Astrocyte of the spinal cord (primary cell): ENCODE measurements at places on chromosomes 11 and 22.

- no peak for DNase-seq
Observed at GRCh38 chr11:131025421-131026125, 109.3 kb upstream of the SNX19 start.

DNA sequence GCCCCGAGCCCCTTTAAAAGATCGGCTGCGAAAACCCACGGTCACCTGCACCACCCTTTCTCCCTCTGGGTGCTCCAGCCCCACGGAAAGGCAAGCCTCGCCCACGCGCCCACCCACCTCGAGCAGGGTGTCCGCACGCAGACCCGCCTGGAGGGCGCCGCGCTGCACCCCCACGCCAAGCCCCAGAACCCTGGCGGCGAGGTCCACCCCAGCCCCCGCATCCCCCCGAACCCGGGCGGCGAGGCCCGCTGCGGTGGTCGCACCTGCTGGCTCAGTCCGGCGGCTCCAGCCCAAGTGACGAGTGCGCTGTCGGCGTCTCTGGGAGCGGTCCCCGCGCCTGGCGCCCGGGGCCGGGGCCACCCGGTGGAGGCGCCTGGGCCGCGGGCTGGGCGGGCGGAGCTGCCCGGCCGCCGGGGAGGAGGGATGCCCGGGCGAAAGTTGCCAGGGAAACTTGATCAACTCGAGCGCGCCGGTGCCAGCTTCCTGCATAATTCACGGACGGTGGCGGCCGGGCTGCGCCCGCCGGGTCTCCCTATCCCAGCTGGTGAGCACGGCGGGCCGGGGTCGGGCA, 1.1 kb downstream of the SHANK2 start:
- DNase-seq: no peak

GRCh38 chr11:8757047-8757446, 74.5 kb downstream of the RPL27A start:
- DNase-seq: peak; percentile 13

GRCh38 chr11:60977224-60977623, 5.7 kb downstream of the CD6 start:
- DNase-seq: no peak

GRCh38 chr11:64743591-64744543, at the start of gene RASGRP2:
Gene RASGRP2 (minus strand): TSS chr11:64744142. CDS start chr11:64742866, 1,276 bp downstream.
- no peak for DNase-seq

GRCh38 chr22:29806196-29806595, 31.9 kb downstream of the ASCC2 start:
- DNase-seq: no peak

GRCh38 chr22:29954203-29954855, 71.4 kb downstream of the MTMR3 start:
- no peak for DNase-seq

DNA sequence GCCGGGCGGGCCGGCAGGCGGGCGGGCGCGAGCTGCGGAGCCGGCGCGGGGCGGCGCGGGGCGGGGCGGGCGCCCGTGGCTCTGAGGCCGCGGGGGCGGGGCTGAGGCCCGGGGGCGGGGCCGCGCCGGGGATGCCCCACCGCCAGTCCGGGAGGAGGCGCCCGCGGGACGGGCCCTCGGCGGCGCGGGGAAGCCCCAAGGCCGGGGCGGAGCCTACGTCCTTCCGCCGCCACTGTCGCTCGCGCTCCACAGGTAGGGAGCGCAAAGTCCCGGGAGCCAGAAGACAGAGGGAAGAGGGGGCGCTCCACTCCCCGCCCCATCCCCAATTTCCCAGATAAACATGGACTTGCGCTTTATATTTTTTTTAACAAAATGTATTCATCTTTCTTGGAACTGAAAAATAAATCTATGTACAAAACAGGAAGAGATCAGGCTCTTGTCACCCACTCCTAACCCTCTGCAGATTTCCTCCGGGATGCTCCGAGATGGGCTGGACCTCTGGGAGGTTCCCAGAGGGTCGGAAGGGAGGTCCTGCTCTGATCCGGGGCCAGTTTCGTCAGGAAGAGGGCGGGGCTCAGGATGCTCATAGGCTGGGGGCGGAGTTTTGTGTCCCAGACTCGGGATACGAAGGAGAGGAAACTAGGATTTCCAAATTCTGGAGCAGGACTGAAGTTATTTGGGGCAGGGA, at the start of gene MAP4K2:
TSS of gene MAP4K2 (minus strand) at position 57 of the 688 bp plus-strand sequence. CDS start 65 bp downstream, outside the sequence.
- peak; percentile 75 for DNase-seq
